ENCODE measurements at places on chromosomes 3 and 15.

DNA sequence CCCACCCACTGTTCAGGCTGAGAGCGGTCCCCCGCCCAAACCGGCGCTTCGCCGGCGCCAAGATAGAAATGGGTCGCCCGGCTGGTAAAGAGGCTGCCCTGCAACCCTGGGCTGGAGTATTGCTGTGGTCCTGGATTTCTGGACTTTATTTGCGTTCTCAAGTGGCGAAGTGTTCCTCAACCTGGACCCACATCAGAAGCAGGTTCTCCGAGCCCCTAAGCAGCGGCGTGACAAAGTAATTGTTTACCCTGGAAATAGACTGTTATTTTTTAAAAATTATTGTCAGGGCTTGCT, 481 bp upstream of the DYNC1LI1 start:
- no peak for DNase-seq

DNA sequence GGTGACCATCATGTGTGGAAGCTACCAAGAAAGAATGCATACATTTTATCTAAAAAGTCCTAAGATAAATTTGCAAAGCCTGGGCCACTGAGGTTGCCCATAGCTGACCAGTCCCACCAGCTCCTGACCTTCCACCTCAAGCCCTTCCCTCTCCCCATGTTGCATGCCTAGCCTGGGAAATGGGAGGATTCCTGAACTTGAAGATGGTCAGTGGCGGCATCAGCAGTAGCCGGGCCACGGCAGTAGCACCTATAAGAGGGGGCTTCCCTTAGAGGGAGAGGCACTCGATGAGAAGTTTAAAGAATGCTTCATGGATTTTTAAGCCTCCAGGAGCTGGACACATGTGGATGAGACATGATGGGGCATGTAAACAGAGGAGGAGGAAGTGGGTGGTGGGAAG, 172.1 kb downstream of the KLF13 start:
- DNase-seq: no peak

DNA sequence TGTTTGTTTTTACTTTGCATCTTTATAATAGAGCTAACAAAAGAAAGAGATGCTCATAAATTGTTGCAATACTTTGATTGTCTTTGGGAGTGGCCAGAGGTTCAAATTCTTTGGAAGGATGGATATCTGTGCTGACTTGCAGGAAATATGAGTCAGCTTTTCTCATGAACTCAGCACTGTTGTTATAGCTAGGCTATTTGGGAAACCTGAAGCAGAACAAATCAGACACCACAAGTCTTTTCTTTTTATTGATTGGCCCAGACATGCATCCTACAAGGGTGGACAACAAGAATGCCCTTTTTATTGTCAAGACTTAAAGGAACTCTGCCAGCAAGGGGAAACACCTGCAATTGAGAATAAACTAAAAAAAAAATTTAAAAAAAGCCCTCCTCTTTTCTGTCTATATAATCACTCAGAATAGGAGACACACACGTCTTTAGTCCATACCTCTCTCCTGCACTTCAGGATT, 4.6 kb upstream of the DENND4A start:
- no peak for DNase-seq

- DNase-seq: no peak
Measured at GRCh38 chr15:96115642-96116041, 214.9 kb upstream of the NR2F2 start.

- no peak for DNase-seq
Measured at GRCh38 chr15:45346381-45346780, 32.0 kb downstream of the GATM start.

DNA sequence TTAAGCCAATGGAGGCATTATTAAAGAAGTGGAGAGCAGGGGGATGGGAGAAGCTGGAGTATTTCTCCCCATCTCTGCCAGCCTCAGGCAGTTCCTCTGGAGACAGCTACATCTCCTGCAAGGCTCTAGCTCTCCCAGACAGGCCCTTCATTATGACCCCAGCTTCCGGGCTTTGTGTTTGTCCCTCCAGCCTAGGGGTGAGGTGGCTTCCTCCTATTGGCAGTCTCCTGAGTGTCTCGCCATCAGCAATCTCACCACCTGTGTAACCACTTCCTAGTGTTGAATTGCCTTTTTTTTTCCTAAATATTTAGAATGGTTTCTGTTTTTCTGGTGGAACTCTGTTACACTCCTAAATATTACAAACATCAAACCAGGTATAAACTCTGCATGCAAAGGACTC, 122.3 kb downstream of the FAM174B start:
- no peak for DNase-seq

- DNase-seq: peak; percentile 47
Measured at GRCh38 chr3:66004244-66004643, 34.5 kb downstream of the MAGI1 start.

- no peak for DNase-seq
Measured at GRCh38 chr3:141236361-141236760, 4.7 kb downstream of the PXYLP1 start.

DNA sequence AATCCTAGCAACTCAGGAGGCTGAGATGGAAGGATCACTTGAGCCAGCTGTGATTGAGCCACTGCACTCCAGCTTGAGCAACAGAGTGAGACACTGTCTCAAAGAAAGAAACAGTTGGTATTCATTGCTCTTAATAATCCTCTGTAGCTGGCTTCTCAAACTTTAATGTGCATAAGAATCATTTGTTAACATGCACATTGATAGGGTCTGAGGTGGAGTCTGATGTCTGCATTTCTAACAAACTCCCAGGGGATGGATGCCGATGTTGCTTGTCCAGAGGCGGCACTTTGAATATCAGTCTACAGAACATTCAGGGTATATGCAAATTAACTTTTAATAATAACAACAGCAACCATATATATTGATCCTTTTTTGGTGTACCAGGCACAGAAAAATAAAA, 39.9 kb downstream of the NKIRAS1 start:
- no peak for DNase-seq

DNA sequence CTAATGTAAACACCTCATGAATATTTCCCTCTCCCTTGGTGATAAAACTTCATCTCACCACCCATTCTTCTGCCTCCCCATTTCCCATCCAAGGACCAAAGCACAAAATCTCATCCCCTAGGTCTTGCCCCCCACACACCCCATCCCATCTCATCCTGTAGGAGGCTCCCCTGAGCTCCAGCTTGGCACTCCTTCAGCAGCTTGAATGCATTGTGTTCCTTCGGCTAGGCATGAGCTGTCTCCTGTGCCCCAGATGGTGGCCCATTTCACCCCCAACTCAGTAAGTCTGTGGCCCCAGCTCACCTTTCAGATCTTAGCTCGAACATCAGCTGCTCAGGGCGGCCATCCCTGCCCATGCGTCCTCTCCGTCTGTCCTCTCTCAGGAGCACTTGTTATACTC, 203.6 kb upstream of the NR2F2 start:
- no peak for DNase-seq

GRCh38 chr3:159169828-159170227, 368.0 kb downstream of the MFSD1 start:
- DNase-seq: no peak

GRCh38 chr3:138995706-138996105, 10.4 kb downstream of the PRR23A start:
- no peak for DNase-seq

DNA sequence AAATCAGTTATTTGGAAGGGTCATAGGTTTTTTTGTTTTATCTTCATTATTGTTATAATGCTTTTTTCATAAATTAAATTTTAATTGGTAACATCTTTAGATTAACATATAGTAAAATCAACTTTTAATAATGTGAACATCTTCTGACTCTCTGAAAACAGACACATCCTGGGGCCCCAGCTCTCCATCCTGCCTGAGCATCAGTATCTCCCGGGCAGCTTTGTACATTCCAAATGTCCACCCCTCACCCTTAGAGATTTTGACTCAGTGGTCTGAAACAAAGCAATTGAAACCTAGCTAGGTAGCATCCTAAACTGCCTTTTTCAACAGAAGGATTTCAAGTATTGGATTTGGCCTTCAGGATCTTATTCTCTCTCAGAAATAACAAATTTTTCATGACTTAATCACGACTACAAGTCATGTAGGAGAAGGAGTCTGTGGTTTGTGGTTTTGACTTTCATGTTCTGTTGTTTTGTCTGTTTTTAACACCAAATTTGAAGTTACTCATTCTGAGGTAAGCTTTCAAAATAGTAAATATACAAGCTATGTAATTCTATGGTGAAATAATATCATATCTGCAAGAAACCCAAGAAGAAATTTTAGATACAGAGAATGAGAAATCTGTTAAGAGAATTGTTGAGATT, 147.3 kb upstream of the UBE2E2 start:
- no peak for DNase-seq

GRCh38 chr3:55818485-55818884, 331.4 kb upstream of the WNT5A start:
- no peak for DNase-seq

- DNase-seq: no peak
Measured at GRCh38 chr3:140406655-140407054, 271.2 kb upstream of the TRIM42 start.

DNA sequence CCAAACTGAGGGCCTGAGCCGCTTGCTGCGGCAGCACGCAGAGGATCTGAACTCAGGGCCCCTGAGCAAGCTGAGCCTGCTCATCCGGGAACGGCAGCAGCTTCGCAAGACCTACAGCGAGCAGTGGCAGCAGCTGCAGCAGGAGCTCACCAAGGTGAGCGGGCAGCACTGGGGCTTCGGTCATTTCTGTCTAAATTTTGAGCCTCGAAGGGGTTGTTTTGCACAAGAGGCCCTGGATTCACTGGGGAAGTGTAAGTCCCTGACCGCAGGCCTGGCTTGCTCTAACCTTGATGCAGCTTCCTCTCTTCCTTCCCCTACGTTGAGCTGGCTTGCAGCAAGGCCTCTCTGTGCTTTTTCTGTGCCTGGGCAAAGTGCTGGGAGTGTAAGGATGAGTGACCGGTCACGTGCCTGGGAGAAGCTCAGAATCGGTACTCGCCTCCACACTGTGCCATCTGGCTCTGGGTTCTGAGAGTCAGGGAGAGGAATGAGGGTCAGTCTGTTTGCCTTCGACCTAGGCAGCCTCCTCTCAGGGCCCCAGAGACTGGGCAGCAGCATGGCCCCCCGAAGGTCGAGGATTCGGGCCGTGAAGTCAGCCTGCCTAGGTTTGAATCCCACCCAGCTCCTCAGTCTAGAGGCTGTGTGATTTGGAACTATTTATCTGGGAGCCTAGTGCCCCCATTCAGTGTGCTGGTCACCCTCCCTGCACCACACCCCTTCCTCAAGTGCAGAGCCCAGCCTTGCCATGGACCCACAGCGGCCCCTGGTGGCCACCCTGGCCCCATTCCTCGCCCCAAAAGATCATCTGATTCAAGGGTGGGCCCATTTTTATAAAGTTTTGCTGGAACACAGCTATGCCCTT, 1.4 kb downstream of the FES start:
- peak; percentile 88 for DNase-seq

GRCh38 chr3:191123231-191123630, 75.8 kb upstream of the OSTN start:
- DNase-seq: no peak

DNA sequence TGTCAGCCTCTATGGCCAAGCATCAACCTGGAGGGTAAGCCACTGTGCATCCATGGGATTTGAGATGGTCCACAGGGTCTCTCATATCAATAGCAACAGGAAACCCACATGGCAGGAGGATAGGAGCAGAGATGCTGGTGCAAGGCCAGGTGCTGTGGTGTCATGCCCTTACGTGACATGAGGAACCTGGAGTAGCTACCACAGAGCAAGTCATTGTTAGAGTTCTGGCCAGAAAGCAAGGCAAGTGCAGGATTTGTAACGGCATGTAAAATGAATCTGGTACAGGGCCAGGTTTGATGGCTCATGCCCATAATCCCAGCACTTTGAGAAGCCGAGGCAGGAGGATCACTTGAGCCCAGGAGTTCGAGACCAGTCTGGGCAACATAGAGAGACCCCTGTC, 14.8 kb upstream of the ZNF774 start:
- DNase-seq: no peak

GRCh38 chr3:36924744-36925521, 19.9 kb downstream of the TRANK1 start:
- no peak for DNase-seq

DNA sequence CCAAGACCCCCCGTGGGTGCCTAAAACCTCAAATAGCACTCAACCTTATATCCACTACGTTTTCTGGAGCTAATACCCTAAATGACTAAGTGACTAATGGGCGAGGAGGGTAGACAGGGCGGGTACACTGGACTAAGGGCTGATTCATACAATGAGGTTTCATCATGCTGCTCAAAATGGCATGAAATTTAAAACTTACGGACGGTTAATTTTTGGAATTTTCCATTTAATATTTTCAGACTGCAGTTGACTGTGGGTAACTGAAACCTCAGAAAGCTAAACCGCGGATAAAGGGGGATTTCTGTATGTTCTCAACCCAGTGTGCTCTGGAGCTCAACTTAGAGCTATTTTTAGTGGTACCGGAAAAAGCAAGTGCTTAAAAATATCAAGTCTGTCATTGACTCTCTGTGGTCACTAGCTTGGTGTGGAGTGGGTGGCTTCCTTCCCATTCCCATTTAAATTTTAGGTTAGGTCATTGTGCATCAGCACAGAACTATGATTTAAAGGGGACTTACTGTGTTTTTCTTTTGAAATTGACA, 72.9 kb downstream of the LRRC28 start:
- no peak for DNase-seq

DNA sequence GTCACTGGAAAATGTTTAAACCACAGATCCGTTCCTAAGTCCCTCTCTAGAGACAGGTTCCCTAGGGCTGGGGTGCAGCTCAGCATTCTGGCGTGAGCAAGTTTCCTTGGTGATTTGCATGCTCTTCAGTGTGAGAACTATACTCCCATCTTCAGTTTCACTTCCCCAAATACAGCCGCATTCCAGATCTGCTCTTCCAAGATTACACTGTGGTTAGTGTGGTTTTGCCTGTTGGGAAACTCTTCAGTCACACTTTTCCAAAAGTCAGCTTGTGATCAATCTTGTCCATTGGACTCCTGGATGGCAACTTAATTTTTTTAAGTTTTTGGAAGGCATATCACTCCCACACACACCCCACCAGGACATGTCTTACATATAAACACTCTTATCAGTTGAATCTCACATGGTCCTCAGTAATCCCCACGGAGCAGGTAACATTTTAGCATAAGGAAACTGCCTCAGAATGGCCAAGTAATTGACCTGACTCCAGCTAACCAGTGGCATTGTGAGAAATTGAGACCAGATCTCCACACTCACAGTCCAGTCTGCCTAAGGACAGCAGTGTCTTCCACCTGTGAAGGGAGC, 33.5 kb upstream of the PTPN23 start:
- DNase-seq: no peak

DNA sequence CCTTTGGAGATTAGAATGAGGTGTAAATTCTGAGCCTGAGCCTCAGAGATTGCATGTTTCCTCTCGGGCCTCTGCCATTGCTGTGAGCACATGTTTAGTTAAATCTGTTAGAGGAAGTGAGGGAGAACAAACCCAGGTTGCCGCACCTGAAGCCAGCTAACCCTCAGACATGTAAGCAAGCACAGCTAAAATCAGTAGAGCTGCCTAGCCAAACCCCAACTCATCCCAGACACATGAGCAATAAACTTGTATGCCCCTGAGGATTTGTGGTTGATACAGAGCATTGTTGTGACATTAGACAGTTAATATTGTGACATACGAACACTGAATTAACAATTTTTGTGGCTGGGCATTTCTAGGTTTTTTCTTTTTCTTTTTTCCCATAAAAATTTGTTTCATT, 41.9 kb downstream of the NMD3 start:
- DNase-seq: no peak

- DNase-seq: peak; percentile 75
Measured at GRCh38 chr3:52021489-52022268, 26.0 kb upstream of the RPL29 start.
